ENCODE measurements at places on chromosomes 5 and 9. TPM values are rescaled to one million over a fixed set of nuclear protein-coding genes. Genes with fewer than 3 reads are reported as not detected.

Gene SPATA31E1
- total RNA-seq, result not detected

Gene LECT2
- total RNA-seq, result not detected

Gene INSL6
- not detected for total RNA-seq

Gene GTF2H2
- 13.0 TPM for total RNA-seq

Gene NDST1
- total RNA-seq, result 50.3 TPM

Gene HK3
- 18.7 TPM for total RNA-seq

Gene PTPDC1
- total RNA-seq, result 9.3 TPM

Gene COL15A1
- total RNA-seq, result 52.6 TPM
